ENCODE measurements at places on chromosomes 2 and 18.

GRCh38 chr2:65536596-65536995 is 104.2 kb upstream of the SPRED2 start:
- H3K27ac ChIP-seq: no peak overlapping the region
- no peak for DNase-seq
- no peaks in the 10 kb centered on the region for H3K36me3 ChIP-seq
- H3K4me1 ChIP-seq: no peaks in the 10 kb centered on the region
- no peaks in the 10 kb centered on the region for H3K27me3 ChIP-seq

DNA sequence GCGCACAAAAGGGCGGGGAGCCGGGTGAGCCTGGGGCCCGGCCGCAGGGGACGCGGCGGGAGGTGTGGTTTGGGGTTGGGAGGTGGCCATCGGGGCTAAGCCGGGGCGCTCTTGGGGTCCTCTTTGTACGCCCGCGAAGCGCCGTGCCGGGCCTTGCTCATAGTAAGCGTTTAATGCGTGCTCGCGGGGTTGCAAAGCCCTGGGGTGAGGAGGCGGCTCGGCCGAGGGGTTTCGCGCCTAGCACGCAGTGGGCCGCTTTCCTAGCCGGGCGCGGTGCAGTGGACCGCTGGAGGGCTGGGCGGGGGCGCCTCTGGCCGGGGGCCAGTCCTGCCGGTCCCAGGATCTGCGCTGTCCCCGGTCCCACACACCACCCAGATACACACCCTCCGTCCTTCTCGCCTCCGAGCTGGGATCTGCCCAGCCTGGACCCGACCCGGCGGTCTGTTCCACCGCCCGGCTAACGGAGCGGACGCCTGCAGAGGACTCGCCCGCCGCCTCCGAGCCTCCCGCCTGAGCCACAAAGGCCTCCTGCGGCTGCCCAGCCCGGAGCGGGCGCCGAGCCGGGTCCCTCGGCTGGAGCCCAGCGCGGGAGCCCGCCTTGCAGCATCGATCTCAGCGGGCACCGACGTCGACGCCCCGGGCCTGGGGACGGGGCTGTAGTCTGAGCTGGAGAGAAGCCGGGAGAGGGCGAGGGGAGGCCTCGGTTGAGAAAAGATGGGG is 564 bp downstream of the DPYSL5 start:
- no peak overlapping the region for H3K27ac ChIP-seq
- H3K27me3 ChIP-seq: peaks cover 40% of the 10 kb centered on the region

DNA sequence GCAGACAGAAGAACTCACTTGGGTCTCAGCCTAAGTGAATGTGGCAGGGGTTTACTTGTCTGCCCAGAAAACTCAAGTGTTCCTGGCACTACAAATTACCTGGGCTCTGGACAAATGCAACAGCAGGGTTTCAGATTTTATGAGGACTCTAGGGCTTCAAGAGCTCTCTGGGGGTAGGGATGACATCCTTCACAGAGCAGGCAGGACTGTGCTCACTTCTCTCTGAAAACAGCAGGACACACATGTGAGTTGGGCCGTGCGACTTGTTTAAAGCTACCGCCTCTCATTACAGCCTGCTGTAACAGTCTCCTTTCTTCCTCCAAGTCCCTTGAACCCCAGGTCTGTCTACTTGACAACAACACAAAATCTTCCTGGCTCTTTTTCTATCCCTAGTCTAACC is 212.6 kb downstream of the EN1 start:
- no peaks in the 10 kb centered on the region for H3K4me1 ChIP-seq
- H3K4me3 ChIP-seq: no peak overlapping the region
- H3K36me3 ChIP-seq: no peaks in the 10 kb centered on the region
- no peak overlapping the region for H3K27ac ChIP-seq

- H3K27ac ChIP-seq: no peak overlapping the region
- H3K27me3 ChIP-seq: no peaks in the 10 kb centered on the region
- DNase-seq: no peak
- H3K36me3 ChIP-seq: no peaks in the 10 kb centered on the region
- H3K4me1 ChIP-seq: no peaks in the 10 kb centered on the region
These were observed 184.6 kb downstream of the ST6GAL2 start for GRCh38 chr2:106701203-106702022.

GRCh38 chr18:31438402-31438801 is 9.1 kb upstream of the DSG3 start:
- H3K36me3 ChIP-seq: no peaks in the 10 kb centered on the region
- no peaks in the 10 kb centered on the region for H3K27me3 ChIP-seq
- no peak overlapping the region for H3K4me3 ChIP-seq
- DNase-seq: no peak
- H3K27ac ChIP-seq: no peak overlapping the region

- H3K4me1 ChIP-seq: peaks cover 54% of the 10 kb centered on the region
- no peak for DNase-seq
- H3K27me3 ChIP-seq: no peaks in the 10 kb centered on the region
- H3K27ac ChIP-seq: peak overlapping the region; percentile 97
- H3K36me3 ChIP-seq: no peaks in the 10 kb centered on the region
- H3K4me3 ChIP-seq: peak overlapping the region; percentile 82
These were observed 1.0 kb upstream of the STRN start for GRCh38 chr2:36967236-36967876.

DNA sequence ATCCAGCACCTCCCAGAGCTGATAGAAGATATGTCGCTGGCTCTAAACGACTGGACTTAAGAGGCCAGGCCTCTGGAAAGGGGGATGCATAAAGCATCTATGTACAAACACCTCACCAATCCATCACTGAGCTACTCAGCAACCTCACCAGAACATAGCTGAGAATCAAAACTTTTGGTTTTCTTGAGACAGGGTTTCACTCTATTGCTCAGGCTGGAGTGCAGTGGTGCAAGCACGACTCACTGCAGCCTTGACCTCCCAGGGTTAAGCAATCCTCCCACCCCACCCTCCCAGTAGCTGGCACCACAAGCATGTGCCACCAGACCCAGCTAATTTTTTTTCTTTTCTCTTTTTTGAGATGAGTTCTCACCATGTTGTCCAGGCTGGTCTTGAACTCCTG is 62.9 kb upstream of the MSH6 start:
- no peak overlapping the region for H3K27ac ChIP-seq
- H3K4me3 ChIP-seq: no peak overlapping the region
- no peaks in the 10 kb centered on the region for H3K36me3 ChIP-seq
- no peak for DNase-seq

Measured in esophagus squamous epithelium (tissue), 5 donors.